ENCODE measurements at places on chromosomes 2 and 18.

- peak; percentile 53 for DNase-seq
Measured at GRCh38 chr2:159971365-159972152, 90.9 kb downstream of the PLA2R1 start.

DNA sequence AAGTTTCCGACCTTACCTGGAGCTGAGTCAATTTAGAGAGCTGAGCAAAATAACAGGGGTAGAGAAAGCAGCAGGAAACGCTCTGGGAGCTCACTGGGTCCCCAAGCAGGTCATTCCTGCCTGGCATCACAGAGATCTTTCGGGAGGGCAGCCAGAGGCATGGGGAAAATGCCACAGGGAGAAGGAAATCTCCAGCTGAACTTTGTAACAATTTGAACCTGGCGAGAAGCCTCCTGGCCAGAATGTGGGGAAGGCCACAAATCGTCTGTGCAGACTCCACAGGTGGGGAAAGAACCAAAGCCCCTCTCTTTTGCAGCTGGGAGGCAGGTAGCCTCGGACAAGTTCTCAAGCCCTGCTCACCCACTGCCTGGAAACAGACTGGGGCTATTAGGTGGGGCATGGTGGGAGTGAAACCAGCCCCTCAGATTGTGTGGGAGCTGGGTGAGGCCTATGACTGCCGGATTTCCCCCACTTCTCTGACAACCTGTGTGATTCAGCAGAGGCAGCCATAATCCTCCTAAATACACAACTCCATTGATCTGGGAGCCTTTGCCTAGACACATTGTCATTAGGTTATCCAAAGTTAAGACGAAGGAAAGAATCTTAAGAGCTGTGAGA lies 53.9 kb downstream of the INO80D start:
- no peak for DNase-seq

DNA sequence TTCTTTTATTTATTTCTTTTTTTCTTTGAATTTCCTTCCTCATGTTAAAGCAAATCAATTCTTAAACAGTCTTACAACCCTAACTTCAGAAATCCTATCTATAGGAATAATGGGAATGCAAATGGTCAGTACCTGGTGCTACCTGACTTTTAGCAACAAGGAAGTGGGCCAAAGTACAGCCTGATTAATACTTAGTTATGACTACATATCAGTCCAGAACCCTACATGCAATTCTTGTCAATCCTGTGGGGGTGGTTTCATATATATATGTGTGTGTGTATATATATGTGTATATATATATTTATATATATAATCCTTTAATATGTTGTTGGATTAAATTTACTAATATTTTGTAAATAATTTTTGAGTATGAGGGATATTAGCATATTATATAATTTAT lies 14.8 kb upstream of the TRAPPC8 start:
- no peak for DNase-seq

- peak; percentile 74 for DNase-seq
Measured at GRCh38 chr2:96143848-96144480, 1.3 kb downstream of the DUSP2 start.
